SK-N-MC (cell line): ENCODE measurements at places on chromosomes 12 and 14.

DNA sequence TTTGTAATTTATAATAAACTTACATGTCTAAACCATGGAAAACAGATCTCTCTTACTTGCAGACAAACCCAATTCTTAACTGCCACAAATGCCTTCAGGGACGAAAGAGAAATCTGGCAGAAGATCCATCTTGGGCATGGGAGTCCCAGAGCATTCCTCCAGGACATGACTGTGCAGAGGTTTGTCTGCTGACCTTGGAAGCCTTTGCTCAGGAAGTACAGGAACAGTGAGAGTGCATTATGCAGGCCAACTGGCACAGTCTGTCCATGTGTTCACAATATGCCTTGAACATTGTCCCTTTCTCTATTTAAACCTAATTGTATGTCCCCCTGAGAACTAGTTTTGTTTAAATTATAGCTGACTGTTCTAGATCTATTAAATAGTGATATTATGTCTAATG lies 467.1 kb downstream of the ATP23 start:
- DNase-seq = no peak

DNA sequence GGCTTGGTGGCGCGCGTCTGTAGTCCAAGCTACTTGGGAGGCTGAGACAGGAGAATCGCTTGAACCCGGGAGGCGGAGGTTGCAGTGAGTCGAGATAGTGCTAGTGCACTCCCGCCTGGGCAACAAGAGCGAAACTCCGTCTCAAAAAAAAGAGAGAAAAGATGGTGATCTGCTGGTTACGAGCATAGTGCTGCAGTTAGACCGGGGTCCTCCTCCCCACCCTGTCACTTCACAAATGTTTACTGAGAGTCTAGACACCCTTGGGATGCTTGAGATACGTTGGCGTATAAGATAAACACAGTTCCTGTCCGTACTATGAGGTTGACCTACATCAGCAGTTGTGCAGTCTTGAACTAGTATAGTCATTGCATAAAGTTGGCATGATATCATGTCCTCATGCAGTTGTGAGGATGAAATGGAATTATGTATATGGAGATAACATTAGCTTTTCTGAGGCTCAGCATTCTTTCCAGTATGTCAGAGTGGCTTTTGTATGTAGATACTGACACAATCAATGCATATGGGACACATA lies 787 bp downstream of the ACAD10 start:
- DNase-seq = no peak

DNA sequence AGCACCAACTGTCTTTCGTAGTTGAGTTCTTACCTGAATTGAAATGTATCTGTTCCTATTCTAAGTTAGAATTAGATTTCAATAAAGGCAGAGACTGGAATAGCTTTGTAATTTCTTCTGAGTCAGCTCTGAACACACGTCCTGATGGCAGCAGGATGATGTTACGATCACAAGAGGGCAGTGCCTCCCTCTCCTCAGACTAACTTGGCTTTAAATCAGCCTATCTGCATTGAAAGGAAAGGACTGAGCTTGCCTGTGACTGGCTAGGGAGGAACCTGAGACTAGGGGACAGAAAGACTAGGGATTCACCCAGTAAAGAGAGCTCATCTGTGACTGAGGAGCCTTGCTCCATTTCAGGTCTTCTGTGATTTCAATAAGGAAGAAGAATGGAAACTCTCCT lies 323.7 kb upstream of the OR4E1 start:
- no peak for DNase-seq

DNA sequence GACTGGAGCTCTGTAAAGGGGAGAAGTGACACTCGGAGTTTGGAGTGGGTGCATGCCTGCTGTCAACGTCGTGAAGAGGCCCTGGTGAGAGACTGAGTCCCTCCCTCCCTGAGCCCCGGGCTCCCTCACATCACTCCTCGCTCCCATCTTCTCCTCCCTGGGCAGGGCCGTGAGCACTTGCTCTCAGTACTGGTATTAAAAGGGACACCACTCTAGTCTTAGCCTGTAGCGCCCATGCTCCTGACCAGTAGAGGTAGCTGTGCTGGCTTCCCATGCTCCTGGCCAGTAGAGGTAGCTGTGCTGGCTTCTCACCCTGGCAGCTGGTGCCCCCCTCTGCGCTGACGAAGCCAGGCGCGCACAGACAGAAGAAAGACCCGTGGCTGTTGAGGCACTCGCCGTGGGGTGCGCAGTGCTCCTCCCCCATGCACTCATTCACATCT lies 14.7 kb downstream of the ISCA2 start:
- no peak for DNase-seq

DNA sequence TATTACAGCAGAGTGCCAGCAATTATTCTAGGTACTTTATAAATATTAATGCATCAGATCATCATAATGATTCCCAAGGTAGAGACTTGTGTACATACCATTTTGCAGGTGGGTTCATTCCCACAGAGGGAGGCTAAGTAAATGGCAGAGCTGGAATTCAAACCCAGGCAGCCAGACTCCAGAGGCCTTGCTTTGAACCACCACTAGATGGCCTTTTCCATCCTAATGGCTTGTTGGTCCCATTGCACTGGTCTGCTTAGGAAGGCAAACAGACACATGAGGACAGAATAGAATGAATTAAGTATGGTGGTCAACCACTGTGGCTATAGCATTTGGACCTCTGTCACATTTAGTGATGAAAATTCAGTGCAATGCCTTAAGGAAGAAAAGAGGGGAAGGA lies 158.7 kb downstream of the METTL25 start:
- DNase-seq = no peak

- DNase-seq = no peak
These were observed 7.7 kb upstream of the IFNG-AS1 start for GRCh38 chr12:67981287-67982162.

- no peak for DNase-seq
These were observed 410.0 kb downstream of the SYT1 start for GRCh38 chr12:79274501-79275064.

GRCh38 chr12:19988948-19989347 lies 379.4 kb upstream of the PDE3A start:
- DNase-seq = no peak

GRCh38 chr12:73262788-73263381 lies 990.7 kb downstream of the TRHDE start:
- DNase-seq = no peak

- no peak for DNase-seq
These were observed 152.9 kb downstream of the SLC41A2 start for GRCh38 chr12:104805186-104805585.

- no peak for DNase-seq
These were observed 2.5 kb upstream of the SOS2 start for GRCh38 chr14:50233951-50234250.

GRCh38 chr12:15227004-15227679 lies 5.9 kb upstream of the RERG start:
- no peak for DNase-seq

GRCh38 chr12:51048661-51049251 lies 629 bp downstream of the LETMD1 start:
- DNase-seq = no peak

DNA sequence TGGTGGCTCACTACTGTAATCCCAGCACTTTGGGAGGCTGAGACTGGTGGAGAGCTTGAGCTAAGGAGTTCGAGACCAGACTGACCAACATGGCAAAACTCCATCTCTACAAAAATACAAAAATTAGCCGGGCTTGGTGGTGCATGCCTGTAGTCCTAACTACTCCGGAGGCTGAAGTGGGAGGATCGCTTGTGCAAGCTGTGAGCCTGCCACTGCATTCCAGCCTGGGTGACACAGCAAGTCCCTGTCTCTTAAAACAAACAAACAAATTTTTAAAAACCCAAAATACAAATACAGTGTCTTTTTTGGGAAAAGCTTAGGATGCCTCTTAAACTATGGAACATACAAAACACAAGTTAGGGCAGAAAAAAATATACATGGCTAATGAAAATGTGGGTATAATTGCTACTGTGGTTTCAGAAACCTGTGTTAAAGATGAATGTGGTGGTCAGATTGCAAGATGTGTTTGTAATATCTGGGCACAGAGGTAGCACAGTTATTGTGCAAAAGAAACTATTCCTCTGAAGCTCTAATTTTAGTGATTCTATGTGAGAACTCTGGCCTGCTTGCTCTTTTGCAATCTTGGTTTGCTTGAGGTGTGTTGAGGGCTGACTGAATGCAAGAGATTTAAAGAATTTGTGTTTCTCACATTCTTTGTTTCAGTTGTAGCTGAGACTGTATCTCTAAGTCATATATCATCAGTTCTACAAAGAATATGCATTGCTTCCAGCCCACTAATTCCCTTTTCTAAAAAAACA lies 3.9 kb upstream of the HSPA2 start:
- DNase-seq = no peak

- no peak for DNase-seq
These were observed 606.1 kb downstream of the SLC16A7 start for GRCh38 chr12:60201891-60202290.

DNA sequence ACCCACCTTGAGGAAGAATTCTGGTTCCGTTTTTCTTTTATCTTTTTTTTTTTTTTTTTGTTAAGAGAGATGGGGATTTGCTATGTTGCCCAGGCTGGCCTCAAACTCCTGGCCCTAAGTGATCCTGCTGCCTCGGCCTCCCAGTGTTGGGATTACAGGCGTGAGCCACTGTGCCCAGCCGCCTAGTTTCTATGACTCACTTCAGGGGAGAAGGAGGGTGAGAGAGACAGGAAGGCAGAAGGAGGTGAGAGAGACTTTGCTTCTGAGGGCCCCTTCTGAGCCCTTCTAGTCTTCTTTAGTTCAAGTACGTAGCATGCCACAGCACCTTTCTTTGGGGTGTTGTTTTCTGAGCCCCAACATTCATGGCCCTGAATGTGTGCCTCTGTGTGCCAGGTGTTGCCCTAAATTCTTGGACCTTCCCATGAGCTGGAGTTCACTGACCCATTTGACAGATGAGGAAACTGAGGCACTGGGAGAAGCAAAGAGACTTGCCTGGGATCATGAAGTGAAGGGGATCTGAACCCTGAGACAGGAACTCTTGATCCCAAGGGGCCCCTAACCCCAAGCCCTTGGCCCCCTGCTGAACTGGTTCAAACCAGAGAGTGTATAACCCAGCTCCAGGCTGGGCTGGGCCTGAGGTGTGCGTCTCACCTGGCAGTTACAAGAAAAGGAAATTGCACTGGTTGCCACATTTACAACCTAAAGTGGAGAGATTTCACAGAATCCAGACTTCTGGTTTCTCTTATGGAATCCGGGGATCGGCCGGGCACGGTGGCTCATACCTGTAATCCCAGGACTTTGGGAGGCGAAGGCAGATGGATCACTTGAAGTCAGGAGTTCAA lies 20.8 kb downstream of the SH2B3 start:
- DNase-seq = no peak

GRCh38 chr12:129534966-129535750 lies 368.7 kb downstream of the TMEM132D start:
- DNase-seq = no peak

GRCh38 chr14:21399311-21399870 lies 15.6 kb upstream of the SUPT16H start:
- no peak for DNase-seq

DNA sequence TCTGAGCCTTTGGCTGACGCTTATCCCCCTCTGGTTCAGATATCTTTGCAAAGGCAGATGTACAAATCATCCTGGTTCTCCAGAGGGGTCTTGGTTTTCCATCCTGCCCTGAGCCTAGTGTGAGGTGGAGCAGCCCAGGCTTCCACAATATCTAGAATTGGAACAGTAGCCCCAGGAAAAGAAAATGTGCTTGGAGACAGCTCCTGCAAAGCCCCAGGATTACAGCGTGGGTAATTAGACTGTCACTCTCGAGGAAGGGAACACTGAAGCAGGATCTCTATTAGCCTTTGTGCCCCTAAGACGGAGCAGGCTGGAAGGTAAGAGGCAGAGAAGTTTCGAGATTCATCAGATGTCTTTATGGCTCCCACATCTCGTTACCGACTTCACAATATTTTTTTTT lies 59.4 kb downstream of the TMEM132C start:
- DNase-seq = no peak

GRCh38 chr12:57898308-57898970 lies 42.9 kb upstream of the ATP23 start:
- no peak for DNase-seq

DNA sequence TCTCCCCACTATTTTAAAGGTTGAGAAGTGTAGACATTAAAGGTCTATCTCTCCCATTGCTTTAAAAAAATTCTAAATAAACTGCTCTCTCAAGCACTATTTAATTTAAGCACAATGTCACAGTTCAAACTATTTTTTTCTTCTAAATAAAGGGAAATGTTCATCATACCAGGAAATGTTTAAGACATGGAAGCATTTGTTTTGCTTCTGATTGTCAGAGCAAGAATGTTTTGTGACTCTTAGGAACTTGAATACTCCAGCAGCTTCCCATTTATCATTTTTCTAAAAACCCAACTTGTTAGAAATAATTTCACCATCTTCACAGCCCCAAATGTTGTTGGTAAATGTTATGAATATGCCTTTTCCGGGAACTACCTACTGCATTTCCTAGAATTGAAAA lies 121.8 kb upstream of the NTF3 start:
- no peak for DNase-seq

GRCh38 chr12:47244835-47245234 lies 165.1 kb upstream of the AMIGO2 start:
- DNase-seq = no peak

DNA sequence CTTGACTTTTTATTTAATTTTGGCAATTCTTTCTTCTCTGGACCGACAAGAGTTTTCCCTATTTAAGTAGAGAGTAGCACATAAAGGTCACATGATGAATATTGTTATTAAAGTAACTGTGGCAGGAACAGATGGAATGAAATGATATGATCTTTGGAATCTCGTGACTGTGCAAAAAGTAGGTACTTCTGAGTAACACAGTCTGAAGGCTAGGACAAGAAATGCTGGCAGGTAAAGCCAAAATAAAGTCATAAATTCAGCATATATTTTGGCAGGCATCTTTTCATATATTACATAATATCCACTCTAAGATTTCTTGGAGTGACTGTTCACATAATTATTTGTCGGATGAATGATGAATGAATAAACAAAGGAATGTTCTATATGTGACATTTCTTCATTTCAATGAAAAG lies 121.4 kb downstream of the EFCAB11 start:
- DNase-seq = no peak

- DNase-seq = no peak
These were observed 22.7 kb upstream of the ANKRD9 start for GRCh38 chr14:102532204-102532658.

GRCh38 chr14:23582906-23583760 lies 4.5 kb upstream of the JPH4 start:
- DNase-seq = no peak

DNA sequence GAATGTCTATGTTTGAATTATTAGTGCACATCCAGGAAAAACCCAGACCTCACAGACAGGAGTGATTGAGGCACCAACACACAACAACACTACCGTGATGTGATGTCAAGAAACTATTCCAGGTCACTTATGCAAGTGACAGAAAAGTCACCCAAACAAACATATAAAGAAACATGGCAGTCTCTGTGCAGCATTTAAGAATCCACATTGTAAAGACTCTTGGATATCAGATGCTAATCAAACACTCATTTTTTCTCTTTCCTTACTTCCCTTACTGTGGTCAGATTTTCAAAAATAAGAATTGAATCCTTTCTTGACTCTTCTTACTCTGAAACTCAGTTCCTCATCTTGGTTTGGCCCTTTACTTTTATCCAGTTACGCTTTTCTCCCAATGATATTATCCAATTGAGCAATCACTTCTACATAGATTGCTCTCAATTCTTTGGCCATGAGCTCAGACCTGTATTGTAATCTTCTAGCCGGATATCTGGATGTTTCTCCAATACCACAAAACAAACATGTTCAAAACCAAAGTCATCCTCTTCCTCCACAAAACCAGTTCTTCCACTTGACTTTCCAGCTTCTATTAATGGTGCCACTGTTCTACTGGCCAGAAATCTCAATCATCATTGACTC lies 115.4 kb downstream of the DUSP6 start:
- no peak for DNase-seq

GRCh38 chr14:52840877-52841276 lies 49.5 kb upstream of the GNPNAT1 start:
- DNase-seq = no peak

- DNase-seq = no peak
These were observed 20.9 kb upstream of the PPP1CC start for GRCh38 chr12:110763583-110763982.
